ENCODE measurements at places on chromosomes 1 and 21.

- DNase-seq = no peak
Measured at GRCh38 chr21:16514316-16514715, 784.5 kb downstream of the USP25 start.

GRCh38 chr1:153880962-153881361 is 41.8 kb downstream of the GATAD2B start:
- no peak for DNase-seq

- DNase-seq = no peak
Measured at GRCh38 chr1:15179485-15179883, 25.9 kb downstream of the TMEM51 start.

- no peak for DNase-seq
Measured at GRCh38 chr1:92299477-92300150, 755 bp downstream of the RPAP2 start.

- DNase-seq = no peak
Measured at GRCh38 chr1:32303997-32304622, 12.2 kb downstream of the HDAC1 start.

DNA sequence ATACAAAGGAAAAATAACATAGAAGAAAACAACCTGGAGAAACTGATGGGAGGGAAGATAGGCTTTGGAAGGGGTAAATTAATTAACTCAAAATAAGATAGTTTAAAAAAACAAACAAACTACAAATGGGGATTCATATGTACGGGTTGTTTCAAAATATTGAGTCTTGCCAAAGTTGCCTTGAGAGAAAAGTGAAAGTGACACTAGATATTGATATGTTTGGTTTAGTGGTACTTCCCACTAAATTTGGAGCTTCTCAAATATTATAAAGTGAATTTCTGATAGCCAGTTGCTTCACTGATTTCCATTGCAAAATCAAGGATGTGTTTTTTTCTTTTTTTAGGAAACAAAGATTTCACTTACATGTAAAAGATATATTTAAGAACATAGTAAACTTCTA is 149.5 kb upstream of the RUNX1 start:
- DNase-seq = no peak

- no peak for DNase-seq
Measured at GRCh38 chr21:44566403-44566802, 7.1 kb upstream of the KRTAP10-4 start.

DNA sequence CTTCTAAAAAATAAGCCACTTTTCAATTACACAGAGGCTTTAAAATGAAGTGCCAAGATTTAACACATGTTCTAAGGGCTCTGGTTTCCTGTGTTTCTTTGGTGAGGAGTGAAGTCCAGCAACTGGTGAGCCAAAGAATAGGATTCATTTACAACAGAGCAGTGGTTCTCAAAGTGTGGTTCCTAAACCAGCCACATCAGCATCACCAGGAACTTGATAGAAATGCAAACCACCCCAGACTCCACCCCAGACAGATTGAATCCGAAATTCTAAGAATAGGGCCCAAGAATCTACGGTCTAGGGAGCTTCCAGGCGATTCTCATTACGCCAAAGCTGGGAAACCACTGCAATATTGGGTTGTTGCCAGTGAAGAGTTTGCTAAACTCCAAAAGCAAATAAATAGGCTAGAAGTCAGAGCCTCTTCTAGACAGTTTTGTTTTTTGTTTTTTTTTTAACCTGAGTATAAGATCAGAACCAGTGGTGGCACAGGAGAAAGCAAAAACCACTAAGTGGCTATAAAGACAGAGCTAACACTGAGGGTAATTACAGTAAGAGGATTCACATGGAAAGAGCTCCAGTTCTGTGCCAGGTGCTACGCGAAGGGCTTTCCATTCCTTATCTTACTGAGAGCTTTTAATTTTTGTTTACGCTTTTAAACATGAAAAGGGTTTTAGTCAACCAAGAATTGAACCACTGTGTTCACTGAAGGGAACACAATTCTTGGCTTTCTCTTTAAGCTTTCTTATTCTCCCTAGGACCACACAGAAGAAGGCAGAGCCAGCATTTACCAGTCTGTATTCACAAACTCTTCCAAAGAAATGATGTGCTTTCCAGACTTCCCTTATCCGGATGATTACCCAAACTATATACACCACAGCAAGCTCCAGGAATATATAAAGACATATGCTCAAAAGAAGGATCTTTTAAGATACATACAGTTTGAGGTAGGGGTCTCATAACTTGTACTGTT is 42.4 kb upstream of the FMO2 start:
- DNase-seq = no peak

DNA sequence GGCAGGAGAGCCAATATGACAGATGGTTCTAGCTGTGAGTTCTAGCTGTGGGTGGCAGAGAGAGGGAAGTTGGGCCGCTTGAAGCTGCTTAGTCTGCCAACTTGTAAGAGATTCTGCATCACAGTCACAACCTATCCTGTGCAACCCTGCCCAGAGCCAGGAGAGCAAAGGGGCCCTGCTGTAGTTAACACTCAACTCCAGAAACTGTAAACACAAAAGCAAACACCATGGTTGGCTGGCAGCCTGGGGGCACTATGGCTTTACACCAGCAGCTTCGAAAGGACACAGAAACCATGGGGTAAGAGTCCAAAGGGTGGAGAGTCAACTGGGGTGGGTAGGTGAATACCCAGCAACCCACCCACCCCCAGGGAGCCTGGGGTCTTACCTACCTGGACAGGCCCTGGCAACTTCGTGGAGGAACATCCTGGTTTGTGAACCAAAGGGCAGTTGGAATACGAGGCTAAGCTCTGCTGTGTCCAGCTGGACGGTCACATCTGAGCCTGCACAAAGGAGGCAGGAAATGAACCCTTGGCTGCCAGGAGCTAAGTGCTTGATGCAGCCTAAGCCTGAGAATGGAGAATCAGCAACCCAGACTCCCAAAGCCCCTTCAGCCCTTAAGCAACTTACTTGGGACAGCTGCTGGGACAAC is 6.4 kb downstream of the INPP5B start:
- no peak for DNase-seq

- DNase-seq = no peak
Measured at GRCh38 chr1:247102381-247102780, 1.8 kb downstream of the ZNF669 start.

DNA sequence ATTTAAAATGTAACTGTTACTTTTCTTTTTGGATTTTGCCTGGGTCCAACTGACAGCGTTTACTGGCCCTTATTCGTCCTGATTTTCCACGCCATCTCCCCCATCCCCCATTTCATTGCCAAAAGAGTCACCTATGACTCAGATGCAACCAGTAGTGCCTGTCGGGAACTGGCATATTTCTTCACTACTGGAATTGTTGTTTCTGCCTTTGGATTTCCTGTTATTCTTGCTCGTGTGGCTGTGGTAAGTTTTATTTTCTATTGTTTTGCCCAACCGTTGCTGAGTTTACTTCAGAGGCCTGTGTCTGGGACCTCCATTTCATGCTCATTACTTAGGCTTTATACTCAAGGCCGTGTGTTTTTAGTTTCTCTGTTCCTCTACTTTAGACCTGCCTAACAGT is 9.3 kb downstream of the LEPR start:
- no peak for DNase-seq

DNA sequence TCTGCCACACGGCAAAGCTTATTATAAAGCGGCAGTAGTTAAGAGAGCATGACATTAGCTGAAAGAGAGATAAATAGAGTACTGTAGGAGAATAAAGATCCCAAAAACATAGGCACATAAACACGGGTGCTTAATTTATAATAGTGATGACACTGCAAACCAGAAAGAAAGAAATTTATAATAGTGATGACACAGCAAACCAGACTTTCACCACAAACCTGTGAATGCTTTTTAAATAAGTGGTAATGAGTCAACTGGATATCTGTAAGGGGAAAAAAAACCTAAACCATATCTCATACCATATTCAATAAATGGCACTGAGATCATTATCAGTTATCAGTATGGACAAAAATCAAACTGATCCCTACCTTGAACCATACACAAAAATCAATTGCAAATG is 25.5 kb downstream of the USP1 start:
- no peak for DNase-seq

- no peak for DNase-seq
Measured at GRCh38 chr21:45187646-45188045, 100.0 kb downstream of the POFUT2 start.

GRCh38 chr1:89068291-89068690 is 3.3 kb upstream of the GBP1 start:
- no peak for DNase-seq

DNA sequence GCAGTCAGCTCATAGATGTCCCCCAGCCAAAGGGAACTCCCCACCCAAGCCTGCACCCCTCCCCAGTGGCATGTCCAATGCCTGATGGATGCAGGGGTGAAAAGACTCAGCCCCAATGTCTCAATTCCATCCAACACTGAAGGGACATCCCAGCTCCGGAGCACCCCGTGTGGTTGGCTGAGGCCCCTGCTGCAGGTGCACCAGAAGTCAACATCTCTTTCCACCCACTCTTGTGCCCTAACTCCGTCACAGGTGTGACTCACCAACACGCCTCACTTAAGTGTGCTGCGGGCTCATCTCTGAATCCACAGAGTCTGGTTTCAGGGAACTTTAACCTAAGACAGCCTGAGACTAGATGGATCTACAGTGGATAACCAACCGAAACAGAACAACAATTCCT is 40.9 kb upstream of the ZBTB18 start:
- peak; percentile 47 for DNase-seq

GRCh38 chr1:183051546-183051945 is 28.3 kb downstream of the LAMC1 start:
- no peak for DNase-seq

- DNase-seq = no peak
Measured at GRCh38 chr1:48767975-48768510, 8.6 kb downstream of the BEND5 start.

DNA sequence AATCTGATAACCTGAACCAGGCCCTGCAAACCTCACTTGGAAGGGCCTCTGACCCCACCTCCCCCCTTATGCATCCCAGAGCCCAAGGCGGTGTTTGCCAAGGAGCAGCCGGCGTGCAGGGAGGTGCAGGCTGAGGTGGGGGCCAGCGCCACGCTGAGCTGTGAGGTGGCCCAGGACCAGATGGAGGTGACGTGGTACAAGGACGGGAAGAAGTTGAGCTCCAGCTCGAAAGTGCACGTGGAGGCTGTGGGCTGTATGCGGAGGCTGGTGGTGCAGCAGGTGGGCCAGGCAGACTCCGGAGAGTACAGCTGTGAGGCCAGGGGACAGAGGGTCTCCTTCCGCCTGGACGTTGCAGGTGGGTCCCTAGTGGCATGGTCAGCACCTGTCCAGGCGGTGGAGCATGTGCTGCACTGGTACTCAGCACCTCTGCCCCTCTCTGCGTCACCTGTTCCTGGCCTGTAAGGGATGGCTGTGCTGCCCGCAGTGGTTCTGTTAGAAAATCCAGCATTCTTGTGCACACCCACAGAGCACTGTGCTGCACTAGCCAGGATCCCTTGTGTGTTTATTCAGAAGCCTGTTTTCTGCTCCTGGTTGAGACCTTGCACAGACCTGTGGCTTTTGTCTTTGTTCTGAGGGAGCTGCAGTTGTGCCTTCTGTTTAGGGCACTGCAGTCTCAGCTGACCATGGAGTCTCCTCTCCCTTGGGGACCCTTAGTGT is 11.6 kb downstream of the OBSCN start:
- DNase-seq = no peak

GRCh38 chr21:31629972-31630711 is 29.4 kb upstream of the SOD1 start:
- DNase-seq = no peak

DNA sequence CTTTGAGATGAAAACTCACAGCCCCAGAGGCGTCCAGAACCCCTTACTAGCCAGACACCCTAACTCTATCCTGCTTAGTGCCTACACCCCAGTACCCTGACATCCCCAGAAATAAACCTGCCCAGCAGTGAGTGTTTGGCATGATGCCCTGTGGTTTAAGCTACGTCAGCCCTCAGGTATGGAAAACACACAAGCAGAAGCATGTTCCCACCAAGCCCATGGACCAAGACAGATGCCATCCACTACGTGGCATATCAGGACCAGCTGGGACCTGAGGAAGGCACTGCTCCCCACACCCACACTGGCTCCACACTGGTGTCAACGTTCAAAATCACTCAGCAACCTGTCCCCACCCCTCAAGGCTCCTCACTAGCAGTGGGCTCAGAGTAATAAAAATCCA is 116.4 kb downstream of the SYT2 start:
- DNase-seq = no peak

- no peak for DNase-seq
Measured at GRCh38 chr1:208600456-208601190, 356.4 kb upstream of the PLXNA2 start.

DNA sequence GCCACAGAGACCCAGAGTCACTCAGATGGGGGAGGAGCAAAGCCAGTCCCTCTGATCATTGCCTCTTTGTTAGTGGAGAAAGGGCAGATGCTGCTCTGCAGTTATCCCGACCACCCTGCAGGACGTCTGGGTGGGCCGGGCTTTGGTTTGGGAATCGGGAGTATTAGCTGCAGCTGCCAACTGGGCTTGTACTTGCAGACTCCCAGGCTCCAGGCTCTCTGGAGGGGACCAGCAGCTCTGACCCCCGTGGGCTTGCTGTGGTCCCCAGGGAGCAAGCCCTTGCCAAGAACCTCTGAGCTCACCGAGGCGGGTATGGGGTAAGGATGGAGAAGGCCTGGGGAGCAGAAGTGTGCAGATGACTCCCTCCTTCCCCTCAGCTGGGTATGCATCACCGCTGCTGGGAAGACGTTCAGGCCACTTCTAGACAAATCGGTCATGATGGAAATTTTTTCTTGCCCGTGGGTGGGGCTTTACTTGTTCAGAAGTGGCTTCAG is 21.6 kb downstream of the MAPKAPK2 start:
- no peak for DNase-seq

- DNase-seq = no peak
Measured at GRCh38 chr1:152577168-152577567, 3.1 kb downstream of the LCE3D start.

DNA sequence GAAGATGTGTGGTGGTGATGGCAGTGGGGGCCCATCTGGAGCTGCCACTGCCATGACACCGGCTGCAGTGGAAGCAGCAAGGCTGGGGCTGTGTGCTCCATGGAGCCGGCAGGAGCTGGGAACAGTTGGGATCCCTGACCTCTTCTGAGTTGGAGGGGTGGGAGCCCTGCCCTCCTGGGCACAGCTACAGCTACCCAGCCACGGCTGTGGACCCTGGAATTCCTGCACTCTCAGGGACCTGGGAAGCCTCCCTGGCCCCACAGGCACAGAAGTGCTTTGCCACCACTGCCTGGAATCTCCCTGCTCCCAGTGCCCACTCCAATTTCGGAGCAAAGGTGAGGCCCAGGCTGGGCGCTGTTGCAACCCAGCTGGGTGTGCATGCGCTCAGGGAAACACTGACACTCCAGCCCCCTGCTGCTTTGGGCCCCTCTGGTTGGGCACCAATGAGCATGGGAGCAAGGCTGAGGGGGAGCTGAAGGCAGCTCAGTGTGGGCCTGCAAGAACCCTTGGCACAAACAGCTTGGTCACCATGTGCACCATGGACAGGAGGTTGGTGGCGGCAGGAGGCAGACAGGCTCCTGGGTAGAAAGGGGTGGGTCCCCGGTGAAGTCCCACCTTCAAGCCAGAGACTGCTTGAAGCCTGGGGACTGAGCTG is 817.6 kb downstream of the KCNT2 start:
- no peak for DNase-seq

GRCh38 chr1:108199781-108200686 is at the start of gene SLC25A24:
SLC25A24 (minus strand) TSS chr1:108200343; CDS start chr1:108200138, 205 bp downstream.
- peak; percentile 33 for DNase-seq
